Bone marrow (tissue), 2 donors: ENCODE measurements at places on chromosomes 4 and X.

DNA sequence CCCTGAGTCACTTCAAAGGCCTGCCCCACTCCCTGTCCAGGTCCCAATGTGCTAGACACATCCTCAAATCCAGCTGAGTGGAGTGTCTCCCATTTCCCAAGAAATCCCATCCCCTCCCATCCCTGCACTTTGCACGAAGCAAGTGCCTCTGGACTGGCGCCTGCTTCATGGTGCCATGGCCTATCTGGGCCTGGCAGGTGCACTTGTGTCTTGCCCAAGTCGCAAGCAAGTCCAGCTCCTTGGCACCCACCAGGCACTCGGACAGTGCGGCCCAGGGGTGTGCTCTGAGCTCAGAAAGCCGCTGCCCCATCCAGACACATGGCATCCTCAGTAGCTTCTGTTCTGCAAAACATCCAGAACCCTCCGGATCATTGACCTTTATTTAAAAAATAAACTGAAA lies 97.4 kb downstream of the DCTD start:
- DNase-seq: no peak

DNA sequence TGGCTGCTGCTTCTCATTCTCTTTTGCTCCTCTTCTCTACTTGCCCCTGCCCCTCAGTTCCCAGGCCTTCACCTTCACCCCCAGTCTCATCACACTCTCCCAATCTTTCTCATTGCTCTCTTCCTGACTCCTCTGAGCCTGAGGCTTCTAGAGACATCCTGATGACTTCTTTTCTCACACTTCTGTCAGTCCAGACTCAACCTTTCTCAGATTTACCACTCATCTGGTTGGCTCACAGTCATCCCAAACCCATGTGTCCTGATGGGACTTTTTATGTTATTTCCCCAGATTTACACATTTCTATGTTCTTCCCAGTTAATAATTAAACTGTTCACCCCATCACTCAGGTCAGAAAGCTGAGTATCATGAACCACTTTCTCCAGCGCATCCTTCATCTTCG lies 68.0 kb downstream of the TMA16 start:
- no peak for DNase-seq

DNA sequence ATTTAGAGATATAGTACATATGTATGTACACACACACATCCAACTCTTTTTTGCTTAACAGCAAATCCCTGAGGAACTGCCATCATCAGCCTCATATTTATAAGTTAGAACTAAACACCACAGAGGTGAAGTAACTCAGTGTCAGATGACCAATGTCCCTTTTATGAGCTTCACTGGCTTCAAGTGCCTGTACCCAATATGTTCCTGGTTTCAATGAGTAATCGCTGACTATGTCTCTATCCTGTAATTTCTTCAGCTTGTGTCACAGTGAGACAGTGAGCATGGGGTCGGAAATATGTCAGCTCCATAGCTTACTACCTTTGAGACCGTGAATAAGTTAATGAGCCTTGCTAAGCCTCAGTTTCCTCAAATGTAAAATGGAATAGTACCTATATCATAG lies 136.2 kb upstream of the RASGEF1B start:
- no peak for DNase-seq

GRCh38 chrX:614136-614535 lies 16.5 kb upstream of the SHOX start:
- no peak for DNase-seq

DNA sequence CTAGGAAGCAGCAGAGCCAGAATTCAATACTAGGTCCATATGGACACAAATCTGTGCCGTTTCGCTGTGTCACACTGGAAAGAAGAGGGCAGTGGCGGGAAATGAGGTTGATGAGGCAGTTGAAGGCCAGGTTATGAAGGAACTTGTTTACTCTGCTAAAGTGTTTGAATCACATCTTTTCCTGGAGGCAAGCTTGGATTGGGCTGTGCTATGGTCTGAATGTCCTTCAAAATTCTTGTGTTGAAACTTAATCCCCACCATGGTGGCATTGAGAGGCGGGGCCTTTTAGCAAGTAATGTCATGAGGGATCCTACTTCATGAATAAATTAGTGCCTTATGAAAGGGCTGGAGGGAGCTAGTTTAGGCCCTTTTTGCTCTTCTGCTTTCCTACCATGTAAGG lies 2.1 kb upstream of the ERCC6L start:
- no peak for DNase-seq

DNA sequence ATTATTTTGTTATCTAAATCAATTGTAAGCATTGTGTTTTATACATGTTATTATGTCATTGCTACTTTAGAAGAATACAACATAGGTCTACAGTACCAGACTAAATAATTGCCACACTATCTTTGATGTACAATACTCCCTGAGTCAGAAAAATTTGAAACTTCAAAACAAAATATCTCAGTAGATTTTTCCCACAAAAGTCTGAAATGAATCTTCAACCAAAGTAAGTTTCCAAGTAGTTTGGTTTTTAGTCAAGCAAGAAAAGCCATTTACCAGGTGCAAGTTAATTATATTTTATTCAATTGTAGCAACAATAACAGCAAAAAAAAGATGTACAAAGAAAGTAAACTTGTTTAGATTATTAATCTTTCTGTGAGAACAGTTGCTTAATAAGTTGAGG lies 11.4 kb upstream of the PARM1 start:
- DNase-seq: no peak

DNA sequence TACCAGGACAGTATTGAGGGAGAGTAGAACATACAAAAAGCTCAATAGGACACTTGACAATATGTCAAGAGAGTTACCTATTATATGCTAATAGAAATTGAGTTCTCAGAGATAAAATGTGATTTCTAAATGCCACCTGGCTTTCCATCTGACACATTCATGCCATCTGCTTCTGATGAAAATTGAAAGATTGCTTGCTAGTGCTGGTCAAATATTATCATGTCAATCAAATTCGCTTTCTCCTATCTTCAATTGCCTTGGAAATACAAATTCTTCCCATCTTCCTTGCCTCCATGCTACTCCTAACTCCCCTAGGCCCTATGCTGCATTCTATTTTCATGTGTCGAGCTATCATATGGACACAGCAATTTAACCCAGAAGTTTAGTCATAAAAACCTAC lies 1076.9 kb downstream of the ARAP2 start:
- no peak for DNase-seq

DNA sequence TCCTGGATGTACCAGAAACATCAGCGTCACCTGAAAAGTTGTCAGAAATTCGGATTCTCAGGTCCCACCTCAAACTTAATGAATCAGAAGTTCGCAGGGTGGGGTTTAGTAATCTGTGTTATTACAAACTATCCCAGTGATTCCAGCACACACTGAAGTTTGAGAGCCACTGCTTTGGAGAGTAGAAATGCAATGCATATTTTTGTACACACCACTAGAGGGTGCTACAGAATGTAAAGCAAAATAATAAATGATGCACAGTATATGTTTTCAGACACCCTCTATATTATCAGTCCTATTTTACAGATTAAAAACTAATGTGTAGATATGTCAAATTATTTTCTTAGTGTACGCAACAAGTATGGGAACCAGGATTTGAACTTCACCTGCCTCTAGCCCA lies 2.4 kb upstream of the MORF4L2 start:
- DNase-seq: no peak

- DNase-seq: no peak
Observed at GRCh38 chr4:171340258-171340657, 472.9 kb upstream of the GALNTL6 start.

- no peak for DNase-seq
Observed at GRCh38 chr4:144801731-144802130, 155.8 kb downstream of the HHIP start.

DNA sequence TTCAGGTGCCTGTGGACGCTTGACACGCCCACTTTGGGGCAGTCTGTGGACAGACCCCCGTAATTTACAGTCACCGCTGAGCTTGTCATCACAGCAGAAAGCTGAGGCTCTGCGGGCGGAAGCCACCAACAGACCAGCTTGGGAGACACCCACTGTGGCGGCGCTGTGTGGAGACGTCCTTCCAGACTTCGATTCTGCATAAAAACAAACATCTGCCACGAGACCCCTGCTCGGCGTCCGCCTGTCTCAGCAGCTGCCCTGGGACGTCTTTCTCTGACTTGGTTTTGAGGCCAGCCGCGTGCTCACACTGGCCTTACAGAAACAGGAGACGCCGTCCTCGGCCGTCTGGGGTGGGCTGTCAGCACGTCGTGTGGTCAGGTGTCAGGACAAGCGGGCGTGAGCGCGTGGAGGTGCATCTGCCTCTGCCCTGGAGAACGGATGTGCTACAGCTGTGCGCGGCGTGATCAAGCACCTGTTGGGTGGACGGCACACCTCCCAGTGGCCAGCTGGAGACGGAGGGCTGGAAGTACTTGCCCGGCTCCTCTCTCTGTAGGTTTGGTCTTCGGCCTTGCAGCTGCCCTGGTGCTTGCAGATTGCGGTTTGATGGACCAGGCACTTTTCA lies 37.5 kb downstream of the PIGG start:
- no peak for DNase-seq
